ENCODE measurements at places on chromosomes 5 and 9.

DNA sequence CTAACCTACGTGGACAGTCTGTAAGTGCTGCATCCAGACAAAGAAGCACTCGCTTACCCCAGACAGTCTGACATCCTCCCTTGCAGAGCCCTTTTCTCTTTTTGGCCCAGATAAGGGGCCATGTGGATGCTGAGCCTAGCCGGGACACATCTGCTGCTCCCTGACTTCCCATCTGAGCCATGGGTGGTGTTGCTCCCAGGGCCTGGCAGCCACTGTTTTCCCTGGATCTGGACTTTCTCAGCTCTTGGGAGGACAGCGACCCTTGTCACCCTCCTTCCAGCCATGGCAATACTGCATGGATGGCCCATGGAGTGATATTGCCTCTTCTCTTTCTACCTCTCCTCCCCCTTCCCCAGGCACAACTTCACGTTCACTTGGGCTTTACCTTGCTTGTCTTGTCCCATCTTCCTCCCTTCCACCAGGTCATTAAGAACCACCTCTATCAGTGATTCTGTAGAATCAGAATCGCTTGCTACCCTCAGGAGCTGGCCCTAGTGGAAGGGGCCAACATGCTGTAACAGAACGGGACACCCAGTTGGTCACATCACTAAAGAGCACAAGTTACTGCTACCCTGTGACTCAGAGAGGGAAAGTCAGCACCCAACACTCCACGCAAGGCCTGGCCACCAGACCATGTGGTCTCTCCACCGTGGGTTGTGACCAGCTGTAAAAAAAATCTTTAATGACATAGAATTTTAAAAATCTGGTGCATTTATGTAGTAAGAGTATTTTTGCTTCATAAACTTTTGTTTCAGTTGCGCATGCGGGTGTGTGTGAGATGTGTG is 4.4 kb downstream of the NEURL1B start:
- DNase-seq: no peak

- DNase-seq: no peak
Measured at GRCh38 chr9:100577776-100578448, at the start of gene CAVIN4. Gene CAVIN4, plus strand, starts transcription at chr9:100578079. Its CDS starts 65 bp downstream, at chr9:100578144.

DNA sequence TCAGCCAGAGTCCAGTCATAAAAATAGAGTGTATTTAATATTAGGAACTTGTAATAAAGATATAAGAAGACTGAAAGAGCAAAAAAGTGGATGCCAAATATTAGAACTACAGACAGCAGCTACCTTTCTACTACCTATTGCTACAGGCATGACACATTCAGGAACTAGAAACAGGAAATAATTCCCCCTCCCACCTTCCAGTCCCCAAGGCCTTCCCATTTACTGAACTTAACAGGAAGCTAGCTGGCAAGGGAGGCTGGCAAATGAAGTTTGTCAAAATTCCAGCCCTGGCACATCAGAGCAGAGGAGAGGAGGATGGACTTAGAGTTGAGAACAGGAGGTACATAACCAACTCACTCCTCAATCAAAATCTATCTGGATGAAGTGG is 50.2 kb upstream of the RIC1 start:
- DNase-seq: no peak

DNA sequence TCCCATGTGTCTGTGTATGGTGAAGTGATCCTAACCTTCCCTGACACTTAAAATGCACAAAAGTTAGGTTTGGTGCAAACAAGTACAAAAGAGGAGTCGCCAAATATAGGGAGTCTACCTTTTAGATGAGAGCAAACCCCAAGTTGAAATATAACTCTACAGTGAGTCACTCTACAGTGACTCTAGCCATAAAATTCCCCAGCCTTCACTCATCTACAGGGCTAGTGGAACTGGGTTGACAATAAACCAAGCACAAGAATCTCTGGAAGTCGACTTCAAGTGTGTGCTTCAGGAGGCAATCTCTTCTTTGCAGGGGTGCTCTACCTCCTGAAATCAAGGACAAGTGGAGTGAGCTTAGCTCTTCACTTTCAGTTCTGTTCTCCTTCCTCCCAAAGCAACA is 3.3 kb downstream of the SHISAL2B start:
- no peak for DNase-seq

DNA sequence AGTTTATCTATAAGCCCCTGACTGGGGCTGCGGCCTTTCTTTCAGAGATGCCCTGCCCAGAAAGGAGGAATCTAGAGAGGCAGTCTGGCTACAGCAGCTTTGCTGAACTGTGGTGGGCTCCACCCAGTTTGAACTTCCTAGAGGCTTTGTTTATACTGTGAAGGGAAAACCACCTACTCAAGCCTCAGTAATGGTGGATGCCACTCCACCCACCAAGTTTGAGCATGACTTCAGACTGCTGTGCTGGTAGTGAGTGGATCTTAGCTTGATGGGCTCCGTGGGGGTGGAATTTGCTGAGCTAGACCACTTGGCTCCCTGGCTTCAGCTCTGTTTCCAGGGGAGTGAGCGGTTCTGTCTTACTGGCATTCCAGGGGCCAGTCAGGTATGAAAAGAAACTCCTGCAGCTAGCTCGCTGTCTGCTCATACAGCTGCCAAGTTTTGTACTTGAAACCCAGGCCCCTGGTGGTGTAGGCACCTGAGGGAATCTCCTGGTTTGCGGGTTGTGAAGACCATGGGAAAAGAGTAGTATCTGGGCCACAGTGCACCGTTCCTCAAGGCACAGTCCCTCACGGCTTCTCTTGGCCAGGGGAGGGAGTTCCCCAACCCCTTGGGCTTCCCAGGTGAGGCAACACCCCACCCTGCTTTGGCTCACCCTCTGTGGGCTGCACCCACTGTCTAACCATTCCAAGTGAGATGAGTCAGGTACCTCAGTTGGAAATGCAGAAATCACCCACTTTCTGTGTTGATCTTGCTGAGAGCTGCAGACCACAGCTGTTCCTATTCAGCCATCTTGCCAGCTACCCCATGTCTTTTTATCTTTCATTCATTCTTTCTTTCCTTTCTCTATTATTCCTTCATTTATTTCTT is 211.8 kb upstream of the C9orf72 start:
- no peak for DNase-seq

DNA sequence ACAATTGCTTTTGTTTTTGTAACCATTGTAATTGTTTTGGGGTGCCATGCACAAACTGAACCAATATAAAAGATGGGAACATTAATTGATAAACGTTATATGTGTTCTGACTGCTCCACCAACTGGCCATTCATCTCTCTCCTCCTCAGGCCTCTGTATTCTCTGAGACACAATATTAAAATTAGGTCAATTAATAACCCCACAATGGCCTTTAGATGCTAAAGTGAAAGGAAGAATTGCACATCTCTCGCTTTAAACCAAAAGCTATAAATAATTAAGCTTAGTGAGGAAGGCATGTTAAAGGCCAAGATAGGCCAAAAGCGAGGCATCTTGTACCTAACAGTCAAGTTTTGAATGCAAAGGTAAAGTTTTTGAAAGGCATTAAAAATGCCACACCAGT is 448.4 kb upstream of the ITGA1 start:
- DNase-seq: no peak

DNA sequence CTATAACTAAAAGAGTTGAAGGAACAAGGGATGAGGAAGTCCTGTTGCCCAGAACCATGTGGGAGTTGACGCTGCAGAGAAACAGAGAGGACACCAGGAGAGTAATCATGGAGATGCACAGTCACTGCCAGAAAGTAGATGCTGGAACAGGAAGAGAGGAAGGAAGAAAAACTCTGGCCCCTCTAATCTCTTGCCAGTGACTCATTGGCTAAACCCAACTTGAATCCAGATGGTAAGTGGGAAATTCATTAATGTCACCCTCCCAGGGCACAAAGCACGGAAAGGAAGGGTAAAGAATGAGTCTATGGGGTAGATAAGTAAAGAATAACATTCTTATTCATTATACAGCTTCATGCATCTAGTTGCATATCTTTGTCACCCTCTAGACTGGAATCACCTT is 631.9 kb downstream of the PRELID2 start:
- DNase-seq: no peak

- DNase-seq: no peak
Measured at GRCh38 chr5:143716881-143717280, 95.1 kb upstream of the HMHB1 start.

- no peak for DNase-seq
Measured at GRCh38 chr9:12775679-12776512, 1.1 kb downstream of the LURAP1L start.

DNA sequence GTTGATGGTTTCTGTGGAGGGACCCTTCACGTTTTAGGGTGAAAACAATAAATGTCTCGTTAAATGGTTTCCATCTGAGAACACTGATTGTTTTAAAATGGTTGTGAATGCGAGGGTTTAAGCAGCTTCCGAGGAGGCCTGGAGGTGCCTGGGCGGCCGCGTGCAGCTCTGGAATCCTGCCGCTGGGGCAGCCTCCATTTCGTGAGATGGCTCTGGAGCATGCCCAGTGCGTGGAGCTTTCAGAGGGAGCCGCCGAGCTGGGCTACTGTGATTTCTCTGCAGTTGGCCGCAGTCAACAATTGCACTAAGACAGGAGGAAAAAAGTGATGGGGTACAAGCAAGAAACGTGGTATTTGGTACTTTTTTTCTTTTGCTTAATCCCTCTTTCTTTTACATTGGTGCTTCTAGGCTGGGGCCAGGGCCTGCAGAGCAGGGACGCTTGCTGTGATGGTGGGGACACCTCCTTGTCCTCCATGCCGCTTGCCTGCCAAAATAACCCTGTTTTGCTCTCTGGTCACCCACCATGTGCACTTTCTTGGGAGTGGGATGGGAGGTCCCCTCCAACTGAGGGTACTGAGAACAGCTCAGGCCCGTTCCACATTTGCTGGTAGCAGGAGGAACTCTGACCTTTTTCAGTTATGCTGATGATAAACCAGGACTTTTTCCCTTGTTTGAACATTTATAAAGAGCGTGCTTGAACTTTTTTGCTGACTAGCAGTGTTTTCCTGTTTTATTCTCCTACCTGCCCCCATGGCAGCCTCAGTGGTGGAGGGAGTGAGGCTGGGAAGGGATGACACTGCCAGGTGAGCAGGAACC is 47.1 kb downstream of the EHMT1 start:
- no peak for DNase-seq

- no peak for DNase-seq
Measured at GRCh38 chr9:72948575-72949243, 4.1 kb downstream of the ALDH1A1 start.

GRCh38 chr5:173971681-173972345 is 17.2 kb upstream of the C5orf47 start:
- DNase-seq: no peak

DNA sequence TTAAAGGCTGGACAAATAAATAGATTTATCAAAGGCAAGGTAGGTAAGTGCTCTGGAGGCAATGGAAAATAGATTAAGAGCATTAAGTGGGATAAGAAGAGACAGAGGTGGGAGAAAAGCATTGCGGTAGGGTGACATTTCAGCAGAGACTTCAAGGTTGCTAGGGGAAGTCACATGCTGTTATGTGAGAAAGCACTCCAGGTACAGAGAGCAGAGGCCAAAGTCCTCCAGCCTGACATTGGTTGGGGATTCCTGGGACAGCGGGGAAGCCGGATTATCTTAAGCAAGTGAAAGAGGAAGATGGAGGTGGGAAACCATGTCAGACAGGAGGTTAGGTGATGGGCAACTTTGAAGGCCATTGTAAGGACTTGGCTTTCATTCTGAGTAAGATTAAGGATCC is 1222.9 kb downstream of the PTPRD start:
- DNase-seq: no peak

DNA sequence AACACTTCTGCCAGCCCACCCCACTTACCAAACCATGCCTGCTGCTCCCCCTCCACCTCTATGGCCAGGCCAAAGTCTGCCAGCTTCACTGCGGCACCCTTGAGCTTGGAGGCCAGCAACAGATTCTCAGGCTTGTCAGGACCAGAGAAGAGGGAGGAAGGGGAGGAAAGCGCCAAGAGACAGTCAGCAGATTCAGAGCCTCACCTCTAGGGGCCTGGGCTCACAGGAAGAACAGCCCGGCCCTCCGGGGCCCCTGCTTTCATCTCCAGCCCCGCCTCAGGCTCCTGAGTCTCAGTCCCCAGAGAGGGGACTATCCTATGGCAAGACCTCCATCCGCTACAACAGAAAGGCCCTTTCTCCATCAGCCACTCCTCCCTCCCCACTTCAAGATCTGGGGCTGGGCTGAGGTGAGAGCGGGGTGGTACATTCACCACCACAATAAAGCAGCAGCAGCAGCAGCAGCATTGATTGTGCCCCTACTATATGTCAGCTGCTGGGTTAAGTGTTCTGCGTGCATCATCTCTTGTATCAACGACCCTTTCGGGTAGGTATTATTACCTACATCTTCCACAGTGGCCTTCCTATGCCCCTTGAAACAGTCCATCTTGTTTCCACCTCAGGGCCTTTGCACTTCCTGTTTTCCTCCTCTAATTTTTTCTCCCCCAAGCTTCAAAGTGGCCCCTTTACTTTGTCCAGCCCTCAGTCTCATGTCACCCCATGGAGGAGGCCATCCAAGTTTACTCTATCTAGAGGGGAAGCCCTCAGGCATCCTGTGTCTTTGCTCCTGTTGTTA is 36.0 kb downstream of the CAMK2A start:
- no peak for DNase-seq

GRCh38 chr5:155529362-155529761 is 515.8 kb downstream of the KIF4B start:
- DNase-seq: no peak

GRCh38 chr5:157447201-157447637 is 12.8 kb upstream of the NIPAL4 start:
- DNase-seq: no peak

- DNase-seq: no peak
Measured at GRCh38 chr5:55578771-55579170, 44.0 kb upstream of the PLPP1 start.

DNA sequence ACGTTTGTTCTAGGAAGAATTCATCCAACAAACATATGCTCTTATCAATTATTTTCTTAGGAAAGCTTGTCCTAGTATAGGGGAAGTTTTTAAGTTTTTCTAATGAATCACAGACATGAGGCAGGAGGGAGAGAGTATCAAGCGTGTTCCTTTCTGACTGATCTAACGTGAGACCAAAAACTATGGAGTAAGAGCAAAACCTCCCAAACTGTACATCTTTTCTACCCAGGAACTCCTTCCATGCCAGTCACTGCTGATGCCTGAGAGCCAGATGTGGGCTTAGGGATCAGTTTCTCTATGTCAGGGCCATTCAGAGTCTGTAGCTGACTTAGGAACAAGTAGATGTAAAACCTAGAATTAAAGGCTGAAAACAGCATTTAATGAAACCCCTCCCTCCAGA is 51.7 kb upstream of the NFIB start:
- no peak for DNase-seq

DNA sequence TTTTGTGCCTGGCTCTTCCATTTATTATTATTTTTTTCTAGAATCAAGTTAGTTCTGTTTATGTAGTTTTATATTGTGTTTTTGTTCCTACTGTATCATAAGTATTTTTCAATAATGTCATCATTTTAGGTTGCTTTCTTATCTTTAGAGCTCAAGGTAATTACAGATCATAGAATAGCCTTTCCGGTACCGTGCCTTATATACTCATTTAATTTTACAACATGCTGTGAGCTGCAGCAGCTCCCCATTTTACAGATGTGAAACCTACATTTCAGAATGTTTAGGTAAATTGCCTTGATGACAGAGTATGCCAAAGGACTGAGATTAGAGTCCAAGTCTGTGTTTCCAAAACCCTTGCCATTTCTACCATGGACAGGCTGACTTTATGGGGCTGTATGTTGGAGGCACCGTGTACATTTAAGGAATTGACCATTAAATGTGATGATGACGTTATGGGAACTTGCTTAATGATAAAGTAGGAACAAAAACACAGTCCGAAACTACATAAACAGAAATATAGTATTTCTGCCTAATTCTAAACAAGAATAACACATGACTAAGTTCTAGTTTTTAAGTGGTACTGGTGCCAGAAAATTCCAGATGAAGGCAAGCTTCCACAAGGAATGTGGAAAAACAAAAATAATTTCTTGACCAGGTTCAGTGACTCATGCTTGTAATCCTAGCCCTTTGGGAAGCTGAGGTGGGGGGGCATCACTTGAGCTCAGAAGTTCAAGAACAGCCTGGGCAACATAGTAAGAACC is 97.7 kb downstream of the IQGAP2 start:
- no peak for DNase-seq

Measured in esophagus squamous epithelium (tissue), 5 donors.